ENCODE measurements at places on chromosomes 3 and 15.

DNA sequence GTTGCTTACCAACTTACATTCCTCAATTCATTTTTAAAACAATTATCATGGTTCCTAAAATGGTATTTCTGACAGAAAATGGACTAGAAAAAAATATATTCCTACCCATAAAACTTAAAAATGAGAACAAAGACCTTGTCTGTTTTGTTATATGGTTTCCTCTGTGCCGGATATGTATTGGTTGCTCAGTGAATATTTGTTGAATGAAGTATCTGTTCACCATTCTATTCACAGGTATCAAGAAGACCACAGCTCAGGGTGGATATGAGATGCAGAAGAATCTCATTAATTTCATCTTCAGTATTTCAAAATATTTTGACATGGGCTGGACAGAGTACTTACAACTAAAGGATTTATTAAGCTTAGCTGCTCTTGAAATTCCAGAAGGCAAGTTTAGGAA, 58.1 kb downstream of the TUSC7 start:
- no peak for DNase-seq

DNA sequence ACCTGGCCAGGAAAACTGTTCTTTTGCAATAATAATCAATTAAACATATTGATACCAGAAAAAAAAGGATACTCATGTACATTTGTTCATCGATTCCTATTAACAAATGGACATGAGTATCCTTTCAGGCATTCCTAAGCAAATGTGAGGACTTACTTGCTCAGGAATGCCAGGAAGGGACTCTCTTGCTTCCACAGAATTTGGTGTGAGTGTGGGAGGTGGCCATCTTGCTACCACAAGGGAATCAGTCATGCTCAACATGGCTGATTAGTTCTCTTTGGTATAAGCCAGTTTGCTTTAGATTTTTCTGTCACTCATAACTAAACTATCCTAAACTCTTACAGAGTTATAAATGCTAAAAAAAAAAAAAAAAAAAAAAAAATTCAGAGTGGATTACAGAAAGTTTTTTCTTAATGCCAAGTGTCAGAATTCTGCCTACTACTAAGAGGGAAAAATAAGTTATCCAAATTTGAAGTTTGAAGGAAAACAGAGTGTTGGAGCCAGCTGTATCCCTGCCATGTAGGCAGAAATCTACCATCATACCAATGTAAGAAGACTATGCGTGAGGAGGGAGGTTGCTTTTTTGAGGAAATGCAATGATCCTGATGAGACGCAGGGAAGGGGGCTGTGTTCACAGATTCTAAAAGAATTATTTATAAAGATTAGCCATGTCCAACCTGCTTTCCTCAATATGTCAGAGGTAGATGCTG, 98.7 kb downstream of the PLD1 start:
- DNase-seq, result no peak

DNA sequence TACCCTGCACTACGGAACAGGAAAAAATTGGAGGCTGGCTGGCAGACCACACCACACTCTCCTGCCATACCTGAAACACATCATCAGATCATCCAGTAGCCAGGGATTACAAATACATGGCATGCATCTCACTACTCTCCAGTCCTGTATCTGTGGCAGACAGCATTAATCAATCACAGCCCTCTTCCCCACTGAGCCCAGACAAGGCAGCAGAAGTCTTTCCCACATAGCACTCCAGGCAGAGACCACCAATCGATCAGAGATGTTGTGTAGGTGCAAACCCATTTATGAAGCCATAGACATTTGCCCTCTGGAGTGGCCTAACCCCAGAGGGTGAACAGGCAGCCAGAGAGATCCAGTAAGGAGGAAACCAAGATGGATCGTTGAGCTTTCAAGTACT, 410.9 kb upstream of the PROK2 start:
- DNase-seq, result no peak

DNA sequence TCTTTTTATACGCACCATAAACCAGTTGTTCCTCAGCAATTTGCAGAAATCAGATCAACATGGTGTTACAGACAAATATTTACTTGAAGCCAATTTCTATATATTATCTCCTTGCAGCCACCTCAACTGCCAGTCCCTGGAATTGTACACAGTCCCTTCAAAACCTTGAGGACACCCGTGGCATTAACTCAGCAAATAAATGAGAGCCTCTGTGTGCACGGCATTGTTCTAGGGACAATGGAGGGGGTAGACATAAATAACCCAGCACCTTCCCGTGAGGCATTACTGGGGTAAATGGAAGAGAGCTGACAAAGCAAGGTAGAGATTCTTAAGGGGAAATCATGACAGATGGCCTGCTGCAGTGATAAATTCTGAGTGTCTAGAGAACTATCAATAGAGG, 12.5 kb downstream of the TM2D3 start:
- DNase-seq, result no peak
